ENCODE measurements at places on chromosomes 1 and 21.

DNA sequence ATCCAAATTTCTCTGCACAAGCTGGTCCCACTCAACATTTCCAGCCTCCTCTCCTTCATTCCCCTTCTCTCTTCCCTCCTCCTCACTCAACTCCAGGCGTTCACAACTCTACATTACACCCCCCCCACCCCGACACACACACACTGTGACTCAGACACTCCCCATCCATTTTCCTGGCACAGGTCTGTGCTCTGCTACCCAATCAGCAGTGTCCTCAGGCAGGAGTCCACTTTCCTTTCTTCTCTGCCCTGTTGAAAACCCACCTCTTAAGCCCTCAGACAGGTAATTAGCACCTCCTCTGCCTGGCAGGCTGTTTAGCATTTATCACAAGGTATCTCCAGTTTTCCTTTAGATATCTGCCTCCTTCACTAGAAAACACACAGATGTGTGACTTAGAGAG, 8.8 kb upstream of the LMX1A start:
- DNase-seq = no peak

GRCh38 chr1:186189156-186189555, 185.9 kb downstream of the TPR start:
- no peak for DNase-seq

DNA sequence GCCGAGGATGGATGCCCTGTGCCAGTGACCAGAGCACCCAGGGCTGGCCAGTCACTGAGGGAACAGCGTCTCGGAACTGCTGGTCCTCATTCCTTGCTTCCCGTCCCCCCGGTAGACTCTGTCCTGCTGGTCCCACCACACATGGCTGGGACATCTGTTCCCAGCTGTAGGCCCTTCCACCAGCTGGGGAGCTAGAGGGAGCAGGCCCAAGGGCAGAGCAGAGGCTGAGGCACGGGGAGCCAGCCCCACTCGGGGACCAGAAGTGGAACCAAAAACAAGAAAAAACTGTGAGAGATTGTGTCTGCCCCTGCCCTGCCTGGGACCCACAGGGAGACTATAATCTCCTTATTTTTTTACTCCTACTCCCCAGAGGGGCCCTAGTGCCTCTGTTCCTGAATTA, 23.8 kb downstream of the ATP8B2 start:
- DNase-seq = no peak

DNA sequence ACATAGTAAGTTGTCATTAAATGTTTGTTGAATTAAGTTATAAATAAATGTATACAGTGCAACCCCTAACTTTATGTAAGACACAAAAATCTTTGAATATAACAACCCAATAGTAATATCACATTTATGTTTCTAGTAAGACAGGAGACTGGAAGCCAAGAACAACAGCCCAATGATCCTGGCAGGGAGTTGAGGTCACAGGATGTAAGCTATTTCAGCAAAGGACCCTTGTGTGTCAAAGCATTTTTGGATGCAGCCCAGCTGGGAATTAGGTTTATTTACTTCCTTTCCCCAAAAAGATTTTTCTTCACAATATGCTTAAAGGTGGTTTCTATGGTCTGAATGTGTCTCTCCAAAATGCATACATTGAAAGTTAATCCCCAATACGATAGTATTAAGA, 34.0 kb upstream of the ABCA4 start:
- DNase-seq = no peak

GRCh38 chr1:228140724-228141225, 696 bp downstream of the GUK1 start:
- DNase-seq = no peak

DNA sequence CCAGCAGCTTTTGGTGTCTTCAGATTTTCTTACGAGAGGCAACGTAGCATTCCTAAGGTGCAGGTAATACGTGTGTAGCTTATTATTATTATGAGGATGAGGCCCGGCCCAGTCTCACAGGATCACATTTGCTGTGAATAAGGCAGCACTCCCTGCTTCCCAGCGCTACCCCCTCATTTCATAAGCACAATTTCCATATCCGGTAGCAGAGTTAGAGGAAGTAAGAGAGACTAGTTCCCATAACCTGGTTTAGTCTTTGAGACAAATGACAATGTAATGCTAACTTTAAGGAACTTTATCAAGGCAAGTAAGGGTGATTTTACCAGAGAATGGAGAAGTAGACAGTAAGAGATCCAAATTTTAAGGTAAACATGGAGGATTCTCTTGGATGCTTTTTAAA, 14.6 kb upstream of the LMO4 start:
- no peak for DNase-seq

DNA sequence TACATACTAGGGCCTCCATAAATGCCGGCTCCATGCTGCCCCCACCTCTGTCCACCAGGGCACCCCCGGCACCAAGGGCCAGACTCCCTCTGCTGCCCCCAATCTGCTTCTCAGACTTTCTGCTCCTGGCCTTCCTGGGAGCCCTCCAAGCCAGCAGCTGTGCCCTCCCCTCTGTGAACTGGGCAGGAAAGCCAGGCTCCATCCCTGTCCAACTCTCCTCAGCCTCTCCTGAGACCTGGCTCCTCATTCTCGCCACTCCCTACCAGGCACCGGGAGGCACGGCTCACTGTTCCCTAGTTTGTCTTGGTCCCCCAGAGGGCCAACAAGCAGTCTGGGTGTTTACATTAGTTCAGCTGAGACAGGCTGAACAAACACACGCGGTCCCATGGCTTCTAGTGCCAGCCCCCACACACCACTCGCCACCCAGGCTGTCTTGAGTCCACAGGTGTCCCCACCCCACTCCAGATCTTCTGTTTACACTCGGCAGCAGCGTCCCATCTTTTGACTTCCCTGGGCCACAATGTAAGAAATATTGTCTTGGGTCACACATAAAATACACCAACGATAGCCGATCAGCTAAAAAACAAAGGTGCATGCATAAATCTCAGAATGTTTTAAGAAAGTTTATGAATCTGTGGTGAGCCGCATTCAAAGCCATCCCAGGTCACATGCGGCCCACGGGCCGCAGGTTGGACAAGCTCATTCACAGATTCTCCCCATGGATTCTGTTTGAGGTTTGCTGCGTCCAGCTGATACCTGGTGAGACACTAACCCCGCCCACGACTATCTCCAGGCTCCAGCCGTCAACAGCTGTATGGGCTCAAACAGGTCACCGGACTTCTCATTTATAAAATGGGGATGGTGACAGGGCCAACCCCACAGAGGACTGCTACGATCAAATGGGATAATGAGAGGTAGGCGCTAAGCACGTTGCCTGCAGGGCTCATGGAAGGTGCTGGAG, 29.5 kb upstream of the ECE1 start:
- DNase-seq = no peak

DNA sequence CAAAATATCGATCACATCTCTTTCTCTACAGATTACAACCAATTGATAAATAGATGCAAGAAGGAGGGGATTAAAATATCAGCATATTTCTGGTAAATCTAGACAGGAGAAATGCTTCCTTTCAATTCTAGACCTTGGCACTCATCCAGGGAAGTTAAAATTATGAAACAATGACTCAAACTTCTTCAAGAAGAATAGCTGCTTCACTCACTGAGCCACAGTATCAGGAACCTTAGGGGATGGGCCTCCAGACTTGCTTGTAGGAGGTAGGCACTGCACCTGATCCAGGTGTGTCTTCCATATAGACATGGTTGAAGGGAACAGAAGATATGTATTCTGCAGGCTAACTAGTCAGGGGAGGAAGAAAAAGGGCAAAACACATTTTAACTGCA, 9.8 kb downstream of the SLAMF7 start:
- DNase-seq = no peak

DNA sequence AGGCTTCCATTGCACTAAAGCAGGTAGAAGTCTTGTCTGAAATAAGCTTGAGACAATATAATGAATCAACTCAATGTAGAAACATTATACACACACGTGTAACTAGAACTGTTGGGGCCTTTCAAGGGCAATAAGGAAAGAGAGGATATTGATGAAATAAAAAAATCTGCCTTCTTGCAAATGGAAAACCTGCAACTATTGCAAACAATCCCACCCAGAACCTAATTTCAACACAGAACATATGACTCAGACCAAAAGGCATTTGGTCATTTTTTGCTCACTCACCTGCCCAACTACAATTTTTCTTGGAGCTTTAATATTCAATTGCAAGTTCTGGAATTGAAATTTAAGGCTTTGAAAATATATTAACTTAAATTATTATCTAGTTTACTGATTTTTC, 900.1 kb downstream of the TTLL7 start:
- DNase-seq = no peak

- DNase-seq = no peak
Measured at GRCh38 chr1:44576456-44577150, 97.7 kb downstream of the TMEM53 start.

DNA sequence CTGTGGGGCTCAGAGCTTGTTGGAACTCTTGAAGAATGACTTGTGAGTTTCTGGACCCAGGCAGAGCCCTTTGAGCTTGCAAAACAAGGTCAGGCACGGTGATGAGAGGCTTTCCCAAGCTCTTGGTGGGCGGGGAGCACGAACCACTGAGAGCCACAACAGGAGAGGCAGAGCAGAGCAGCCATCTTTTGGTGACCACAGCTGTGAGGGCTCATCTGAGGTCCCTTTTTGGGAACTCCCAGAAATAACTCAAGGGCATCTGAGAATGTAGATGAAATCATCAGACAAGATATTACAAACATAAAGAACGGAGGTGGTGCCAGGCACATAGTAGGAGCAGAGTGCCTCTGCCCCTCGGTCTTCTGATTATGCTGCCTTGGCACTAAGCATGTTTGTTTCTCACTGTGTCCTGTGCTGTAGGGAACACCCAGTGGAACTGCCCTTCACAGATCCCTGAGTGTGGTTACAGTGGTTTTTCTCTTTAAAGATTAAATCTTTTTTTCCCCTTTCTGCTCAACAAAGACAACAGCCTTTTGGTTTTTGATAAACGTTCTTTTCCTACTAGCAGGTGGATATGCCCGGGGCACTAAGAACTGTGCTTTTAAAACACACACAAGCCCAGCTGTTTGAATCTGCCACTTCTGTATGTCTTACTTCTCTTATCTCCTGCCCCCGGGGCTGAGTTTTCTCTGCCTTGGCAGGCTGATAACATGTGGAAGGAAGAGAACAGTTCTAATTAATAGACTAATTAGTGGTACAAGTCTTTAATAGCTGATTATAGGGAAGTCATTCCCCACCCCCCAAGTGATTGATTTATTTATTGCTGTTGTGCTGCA, 37.7 kb downstream of the CD34 start:
- DNase-seq = no peak

DNA sequence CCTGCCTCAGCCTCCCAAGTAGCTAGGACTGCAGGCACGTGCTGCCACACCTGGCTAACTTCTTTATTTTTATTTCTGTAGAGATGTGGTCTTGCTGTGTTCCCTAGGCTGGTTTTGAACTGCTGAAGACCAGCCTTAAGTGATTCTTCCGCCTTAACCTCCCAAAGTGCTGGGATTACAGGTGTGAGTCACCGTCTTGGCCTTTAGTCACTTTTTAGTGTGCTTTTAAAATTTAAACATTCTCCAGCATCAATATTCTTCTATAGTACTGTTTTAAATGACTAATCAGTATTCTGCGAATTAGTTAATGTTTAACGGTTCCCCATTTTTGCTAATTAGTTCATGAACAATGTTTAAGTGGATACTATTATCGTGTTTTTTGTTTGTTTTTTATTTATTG, 60.6 kb downstream of the DYRK1A start:
- no peak for DNase-seq

DNA sequence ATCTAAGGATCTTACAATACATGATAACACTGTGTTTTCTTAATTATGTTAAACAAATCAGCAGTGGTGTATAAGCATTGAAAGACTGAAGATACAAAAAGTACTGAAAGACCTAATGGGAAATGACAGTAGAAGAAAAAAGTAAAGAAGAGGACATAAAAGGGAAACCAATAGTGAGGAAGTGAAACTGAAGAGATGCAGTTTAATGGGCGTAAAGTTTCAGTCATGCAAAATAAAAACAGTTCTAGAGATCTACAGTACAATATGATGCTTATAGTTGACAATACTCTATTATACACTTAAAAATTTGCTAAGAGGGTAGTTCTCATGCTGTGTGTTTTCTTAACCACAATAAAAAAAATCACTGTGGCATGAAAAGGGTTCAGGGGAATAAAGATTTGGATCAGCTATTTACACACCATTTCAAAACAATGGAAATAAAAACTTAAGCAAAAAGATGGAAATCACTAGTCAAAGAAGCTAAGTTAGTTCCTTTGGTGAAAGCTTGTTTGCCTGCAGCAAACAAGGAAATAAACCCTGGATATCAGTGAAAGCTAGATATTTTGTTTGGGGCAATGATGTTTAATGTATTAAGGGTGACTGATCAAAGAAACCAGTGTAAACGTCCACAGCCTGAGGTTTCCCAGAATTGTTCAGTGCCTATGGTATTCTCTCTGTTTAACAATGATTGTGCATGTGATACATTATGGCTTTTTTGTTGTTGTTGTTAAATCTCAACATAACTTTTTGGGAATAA, 1160.8 kb upstream of the ADGRL2 start:
- DNase-seq = no peak

GRCh38 chr1:91940496-91940895, 8.7 kb upstream of the BRDT start:
- no peak for DNase-seq

DNA sequence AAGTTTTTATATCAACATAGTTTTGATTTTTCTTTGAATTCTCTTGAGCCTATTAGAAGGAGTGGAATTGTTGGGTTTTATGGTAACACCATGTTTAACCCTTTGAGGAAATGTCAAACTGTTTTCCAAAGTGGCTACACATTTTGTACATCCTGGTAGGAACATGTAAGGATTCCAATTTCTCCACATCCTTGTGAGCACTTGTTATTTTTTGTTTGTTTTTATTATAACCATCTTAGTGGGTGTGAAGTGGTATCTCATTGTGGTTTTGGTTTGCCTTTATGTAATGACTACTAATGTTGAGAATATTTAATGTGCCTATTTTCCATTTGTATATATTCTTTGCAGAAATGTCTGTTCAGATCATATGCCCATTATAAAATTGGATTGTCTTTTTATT, 120.5 kb downstream of the FGGY start:
- no peak for DNase-seq

GRCh38 chr1:32984090-32984454, 19.5 kb upstream of the RNF19B start:
- no peak for DNase-seq

DNA sequence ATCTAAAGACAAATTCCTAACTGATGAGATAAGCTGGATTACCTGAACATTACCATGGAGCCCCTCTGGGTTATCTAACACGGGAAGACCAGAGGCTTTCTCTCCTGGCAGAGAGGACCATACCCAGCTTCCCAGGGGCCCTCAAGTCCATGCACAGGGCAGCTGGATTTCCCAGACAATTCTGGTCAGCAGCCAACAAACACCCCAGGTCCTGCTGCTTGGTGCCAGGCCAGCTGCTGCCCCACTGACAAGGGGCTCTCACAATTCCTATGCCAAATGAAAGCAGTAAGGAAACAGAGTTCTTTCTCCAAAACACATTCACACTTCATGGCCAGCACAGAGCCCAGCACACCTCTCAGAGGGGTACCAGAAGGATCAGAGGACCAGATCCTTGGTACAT, 114.2 kb downstream of the HLCS start:
- no peak for DNase-seq

Measured in stimulated activated naive CD4-positive, alpha-beta T cell (primary cell).